ENCODE measurements at places on chromosomes 7 and 10.

DNA sequence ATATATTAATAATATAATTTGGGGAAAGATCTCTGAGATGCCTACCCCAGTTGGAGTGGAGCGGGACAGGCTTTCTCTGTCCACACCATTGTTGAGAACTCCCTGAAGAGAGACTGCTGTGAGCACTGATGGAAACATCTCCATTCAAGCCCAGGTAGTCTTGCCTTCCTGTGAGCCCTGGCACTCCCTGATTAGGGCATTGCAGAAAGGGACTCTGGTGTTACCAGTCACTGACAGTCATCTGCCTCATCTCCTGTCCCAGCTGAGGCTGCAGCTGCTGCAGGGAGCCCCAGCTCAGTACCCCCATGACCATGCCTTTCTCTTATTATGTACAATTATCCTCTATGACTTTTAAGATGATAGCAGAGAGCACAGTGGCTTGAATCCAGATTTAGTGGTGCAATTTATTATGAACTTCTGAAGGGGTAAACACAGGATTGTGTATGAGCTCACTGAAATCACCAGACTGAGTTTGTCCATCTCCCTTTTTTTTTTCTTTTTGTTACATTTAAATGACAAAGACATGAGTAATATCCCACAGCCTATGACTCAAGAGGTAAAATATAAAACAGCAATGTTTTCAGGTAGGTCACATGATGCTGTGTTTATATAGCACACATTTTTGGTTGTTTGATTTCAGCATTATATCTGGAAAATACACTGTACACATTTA lies 236.9 kb downstream of the SLC25A13 start:
- peak; percentile 66 for DNase-seq

DNA sequence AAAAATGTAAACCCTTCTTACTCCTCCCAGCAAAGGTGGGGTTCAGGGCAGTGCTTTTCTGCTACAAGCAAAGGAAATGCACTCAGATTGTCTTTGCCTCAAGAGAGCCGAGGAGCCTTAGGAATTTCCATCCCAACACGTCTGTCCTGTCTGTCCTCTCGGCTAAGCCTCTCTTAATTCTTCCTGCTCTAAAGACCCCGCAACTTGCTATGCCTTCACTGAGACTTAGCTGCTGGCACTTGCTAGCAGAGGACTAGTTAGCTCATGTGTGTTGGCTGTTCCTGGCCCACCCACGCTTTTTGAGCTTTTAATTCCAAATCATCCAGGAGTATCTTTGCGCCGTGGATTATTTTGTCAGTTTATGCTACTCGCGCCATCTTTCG lies 481 bp upstream of the NPM3 start:
- no peak for DNase-seq

- peak; percentile 50 for DNase-seq
These were observed 8.2 kb downstream of the LFNG start for GRCh38 chr7:2527505-2528467.

- no peak for DNase-seq
These were observed 29.0 kb upstream of the PRSS1 start for GRCh38 chr7:142720172-142720773.
